Fibroblast of skin of right biceps (primary cell): ENCODE measurements at places on chromosomes 1 and 21.

GRCh38 chr1:167130829-167131510 is 37.1 kb downstream of the STYXL2 start:
- DNase-seq: no peak

GRCh38 chr1:2270260-2271100 is 42.4 kb downstream of the SKI start:
- DNase-seq: no peak

DNA sequence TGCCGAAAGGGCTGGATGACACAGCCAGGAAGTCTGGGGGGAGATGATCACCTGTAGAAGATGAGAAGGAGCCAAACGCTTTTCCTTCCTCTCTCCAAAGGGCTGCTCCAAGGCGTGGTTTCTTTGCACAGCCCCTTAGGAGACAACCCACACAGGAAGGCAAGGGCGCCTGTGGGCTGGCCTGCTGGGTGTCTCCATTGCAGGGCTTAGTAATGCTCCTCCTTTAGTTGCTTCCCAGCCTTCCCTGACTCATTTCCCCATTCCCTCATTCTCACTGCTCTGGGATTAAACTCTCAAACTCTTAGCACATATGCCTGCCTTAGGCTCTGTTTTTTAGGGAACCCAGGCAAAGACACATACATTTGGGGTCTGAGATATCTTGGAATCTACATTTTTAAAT is 1.7 kb upstream of the CLCA1 start:
- peak; percentile 27 for DNase-seq

- DNase-seq: no peak
Measured at GRCh38 chr1:114703242-114703641, 7.9 kb upstream of the AMPD1 start.

DNA sequence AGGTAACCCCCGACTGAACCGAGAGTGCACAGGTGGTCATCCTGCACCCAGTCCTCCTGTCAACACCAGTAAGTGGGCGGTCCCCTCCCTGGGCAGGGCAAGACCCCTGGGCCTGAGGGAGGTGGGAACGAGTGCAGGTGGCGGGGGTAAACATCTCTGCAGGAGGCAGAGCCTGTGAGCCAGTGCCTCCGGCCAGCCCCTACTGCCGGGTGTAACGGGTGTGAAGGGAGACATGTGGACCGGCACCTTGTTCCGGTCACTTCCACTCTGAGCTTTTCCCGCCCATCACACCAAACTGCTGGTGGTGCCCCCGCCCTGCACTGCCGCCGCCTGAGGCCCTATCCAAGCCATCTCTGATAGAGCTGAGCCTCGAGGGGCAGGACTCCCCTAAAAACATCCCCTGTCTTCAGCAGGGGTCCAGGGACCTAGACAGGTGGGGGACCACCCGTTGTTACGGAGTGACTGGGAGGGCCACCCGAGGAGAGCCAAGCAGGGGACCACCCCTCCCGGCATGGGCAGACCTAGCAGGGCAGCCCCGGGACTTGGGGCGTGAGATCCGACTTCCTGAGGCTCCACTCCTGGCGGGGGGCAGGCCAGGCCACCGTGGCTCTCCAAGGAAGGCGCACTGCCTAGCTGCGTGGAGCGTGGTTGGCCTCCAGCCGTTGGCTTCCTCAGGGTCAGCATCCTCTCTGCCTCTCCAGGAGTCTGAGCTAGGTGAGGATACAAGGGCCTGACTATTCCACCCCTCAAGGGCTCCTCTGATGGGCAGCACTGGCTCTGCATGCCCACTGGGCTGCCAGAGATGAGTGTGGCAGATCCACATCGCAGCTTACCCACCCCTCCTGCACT is 43.8 kb upstream of the LBR start:
- DNase-seq: no peak

GRCh38 chr1:87560601-87561360 is 232.1 kb downstream of the LMO4 start:
- DNase-seq: peak; percentile 63

DNA sequence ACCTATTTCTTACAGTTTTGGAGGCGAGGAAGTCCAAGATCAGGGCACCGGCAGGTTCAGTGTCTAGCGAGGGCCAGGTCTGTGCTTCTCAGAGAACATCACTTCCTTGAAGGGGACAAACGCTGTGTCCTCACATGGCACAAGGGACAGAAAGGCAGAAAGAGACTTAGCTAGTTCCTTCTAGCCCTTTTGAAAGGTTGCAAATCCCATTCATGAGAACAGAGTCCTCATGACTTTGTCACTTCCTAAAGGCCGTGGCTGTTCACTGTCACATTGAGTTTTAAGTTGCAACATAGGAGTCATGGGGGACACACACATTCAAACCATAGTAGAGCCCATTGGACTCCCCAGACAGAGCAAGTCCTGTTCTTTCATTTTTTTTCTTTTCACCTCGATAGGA is 27.4 kb downstream of the PER3 start:
- no peak for DNase-seq

DNA sequence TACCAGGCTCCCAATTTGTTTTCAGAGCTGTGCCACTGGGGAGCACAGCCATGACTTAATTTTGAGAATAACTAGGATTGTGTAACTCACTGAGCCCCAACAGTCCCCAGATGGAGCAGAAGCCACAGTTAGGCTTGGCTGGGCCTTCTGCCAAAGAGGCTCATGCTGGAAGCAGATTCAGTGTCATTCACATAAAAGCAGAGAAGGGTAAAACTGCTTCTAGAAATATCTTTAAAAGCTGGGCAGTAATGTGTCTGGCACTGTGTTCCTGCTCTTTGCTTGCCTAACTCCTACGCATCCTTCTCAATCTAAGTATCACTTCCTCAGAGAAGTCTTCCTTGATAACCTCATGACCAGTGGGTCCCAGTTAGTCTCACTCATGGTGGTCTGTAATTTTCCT is 20.3 kb downstream of the STK40 start:
- peak; percentile 69 for DNase-seq

- DNase-seq: no peak
Measured at GRCh38 chr1:183404476-183404875, 13.7 kb downstream of the NMNAT2 start.

DNA sequence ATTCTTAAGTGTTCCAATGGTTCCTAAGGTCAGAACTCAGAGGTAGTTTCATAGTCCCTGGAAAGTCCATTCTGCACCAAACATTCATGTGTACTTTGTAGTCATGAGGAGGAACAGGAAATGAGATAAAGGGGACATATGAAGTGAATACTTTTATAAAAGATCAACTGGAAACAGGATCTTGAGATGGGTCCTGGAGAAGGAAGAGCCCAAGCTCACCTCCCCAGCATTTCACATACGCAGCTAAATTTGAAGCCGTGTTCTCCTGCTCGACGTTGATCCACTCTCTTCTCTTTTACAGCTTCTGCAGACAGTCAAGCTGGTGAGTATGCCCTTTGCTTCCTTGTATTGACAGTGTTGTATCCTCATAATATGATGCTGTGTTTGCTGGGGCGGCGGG is 429 bp downstream of the FCGR2A start:
- DNase-seq: no peak

DNA sequence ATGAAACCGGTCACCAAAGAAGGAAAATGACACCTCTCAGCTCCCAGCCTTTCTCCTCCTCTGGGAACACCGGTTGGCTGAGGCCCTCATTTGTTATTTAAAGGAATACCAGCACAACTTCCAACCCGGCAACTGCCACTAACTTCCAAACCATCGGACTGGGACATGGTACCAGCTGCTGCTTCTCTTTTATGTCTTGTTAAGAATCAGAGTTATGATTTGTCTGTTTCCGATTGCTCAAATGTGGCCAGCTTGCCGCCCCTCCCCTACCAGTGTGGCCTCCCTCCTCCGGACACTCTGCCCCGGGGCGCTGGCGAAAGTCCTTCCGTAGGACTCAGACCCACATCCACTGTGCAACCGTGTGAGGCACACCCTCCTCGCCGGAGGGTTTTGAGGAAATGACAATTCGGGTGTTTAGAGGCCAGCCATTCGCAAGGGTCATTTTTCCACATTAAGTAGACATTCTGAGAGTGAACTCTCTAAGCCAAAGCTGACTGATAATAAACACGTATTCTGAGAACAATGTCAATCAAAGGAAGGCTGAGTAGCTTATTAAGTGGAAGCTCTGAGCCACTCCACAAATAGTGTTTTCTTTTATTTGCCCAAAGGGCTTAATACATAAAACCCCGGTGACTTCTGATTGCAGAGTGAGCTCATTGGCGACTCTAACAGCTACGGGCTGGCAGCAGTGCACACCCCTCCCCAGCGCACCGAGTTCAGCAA is 5.5 kb downstream of the RIPK4 start:
- DNase-seq: peak; percentile 18

GRCh38 chr1:22711071-22711470 is 432 bp downstream of the EPHB2 start:
- no peak for DNase-seq

- no peak for DNase-seq
Measured at GRCh38 chr1:25513666-25514065, 29.7 kb upstream of the LDLRAP1 start.

DNA sequence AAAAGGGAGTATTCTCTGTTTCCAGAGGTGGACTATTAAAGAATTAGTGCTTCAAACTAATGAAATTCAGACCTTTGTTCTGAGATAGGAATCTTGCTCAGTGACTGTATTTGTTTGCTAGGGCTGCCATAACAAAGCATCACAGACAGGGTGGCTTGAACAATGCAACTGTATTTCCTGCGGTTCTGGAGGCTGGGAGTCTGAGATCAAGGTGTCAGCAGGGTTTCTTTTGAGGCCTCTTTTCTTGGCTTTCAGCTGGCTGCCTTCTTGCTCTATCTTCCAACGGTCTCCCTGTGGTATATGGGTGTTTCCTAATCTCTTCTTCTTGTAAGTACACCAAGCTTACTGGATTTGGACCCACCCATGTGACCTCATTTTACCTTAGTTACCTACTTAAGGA is 264.6 kb upstream of the PROX1 start:
- DNase-seq: no peak

DNA sequence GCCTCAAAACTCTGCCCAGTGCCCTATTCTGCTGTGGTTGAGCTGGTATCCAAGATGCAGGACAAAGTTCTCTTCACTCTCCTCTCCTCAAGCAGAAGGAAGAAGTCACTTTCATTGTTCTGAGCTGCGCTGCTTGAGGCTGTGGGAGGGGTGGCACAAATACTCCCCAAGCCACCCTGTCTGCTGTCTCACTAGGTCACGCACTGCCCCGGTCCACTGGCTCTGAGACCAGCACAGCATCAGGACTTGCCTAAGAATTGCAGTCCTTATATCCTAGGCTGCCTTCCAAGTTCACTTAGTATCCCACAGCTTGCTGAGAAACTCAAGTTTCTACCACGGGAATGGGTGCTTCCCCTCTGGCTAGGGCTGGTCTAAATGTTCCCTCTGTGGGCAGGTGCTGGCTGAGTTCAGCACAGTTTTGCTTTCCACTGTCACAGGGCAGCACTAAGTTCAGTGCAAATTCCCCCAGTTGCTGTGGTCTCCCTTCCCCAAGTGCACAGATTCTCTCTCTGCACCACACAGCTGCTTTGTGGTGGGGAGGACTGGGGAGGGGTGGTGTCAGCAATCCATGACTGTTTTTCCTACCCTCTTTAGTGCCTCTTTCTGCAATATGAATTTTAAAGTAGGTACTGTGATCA is 32.4 kb downstream of the SLC9C2 start:
- DNase-seq: no peak

DNA sequence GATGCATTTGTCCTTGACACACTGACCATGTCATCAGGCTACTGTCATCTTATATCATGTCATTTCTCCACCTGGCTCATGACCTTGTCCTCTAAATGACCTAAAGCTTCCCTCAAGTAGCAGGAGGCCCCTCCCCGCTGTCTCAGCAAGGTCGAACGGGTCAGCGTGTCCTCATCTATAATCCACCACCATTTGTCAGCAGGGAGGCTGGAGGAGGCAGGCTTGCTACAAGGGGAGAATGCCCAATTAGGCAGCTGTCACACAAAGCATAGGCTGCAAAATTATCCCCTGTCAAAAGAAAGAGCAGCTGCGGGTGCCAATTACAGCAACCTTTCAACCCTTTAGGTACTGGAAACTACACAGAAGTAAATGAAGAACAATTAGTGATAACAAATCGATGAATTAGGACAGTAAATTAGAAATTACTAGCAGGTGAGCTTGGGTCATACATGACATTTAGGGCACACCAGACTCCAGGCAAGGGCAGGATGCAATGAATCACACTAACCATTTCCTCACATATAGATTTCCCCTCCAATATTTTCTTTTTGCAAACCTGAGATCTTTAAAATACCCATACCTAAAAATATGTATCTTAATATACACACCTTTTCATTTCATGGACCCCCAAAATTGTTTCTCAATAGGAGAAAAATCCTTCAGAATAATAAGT is 61.2 kb downstream of the NRIP1 start:
- DNase-seq: no peak

DNA sequence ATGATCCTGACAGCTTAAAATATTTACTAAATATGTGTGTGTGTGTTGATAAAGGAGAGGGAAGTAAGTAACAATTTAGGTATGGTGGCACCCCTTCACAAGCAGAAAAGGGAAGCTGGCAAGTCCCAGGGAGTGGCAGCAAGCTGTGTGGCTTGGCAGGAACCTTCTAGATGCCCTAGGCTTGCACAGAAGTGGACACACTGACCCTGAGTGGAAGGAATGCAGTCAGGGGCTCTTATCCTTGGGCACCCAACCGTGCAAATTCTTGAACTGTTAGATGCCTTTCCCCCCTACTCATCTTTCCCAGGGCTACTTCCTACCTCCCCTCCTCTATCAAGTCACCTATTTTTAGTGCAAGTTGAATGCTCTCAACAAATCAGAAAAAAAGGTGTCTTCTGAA is 18.9 kb downstream of the ACP6 start:
- DNase-seq: no peak
